ENCODE measurements at places on chromosomes 2 and 18.

DNA sequence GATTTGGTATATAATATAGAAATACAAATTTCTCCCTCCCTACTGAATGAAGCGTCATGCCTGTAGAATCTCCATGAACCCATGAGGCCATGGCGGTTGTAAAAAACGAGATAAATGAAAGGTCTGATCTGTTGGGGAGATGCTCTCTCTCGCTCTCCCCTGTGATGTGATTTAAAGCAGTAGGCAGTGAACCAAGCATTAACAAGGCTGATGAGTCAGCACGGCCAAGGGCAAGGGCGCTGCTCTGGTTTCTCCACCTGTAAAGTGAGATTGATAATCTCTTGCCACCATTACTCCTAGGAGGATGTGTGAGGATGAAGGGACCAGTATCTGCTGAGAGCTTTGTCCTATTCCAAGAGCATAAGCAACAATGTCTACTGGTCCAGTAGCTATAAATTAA, 553.3 kb downstream of the CMPK2 start:
- no peak for DNase-seq

DNA sequence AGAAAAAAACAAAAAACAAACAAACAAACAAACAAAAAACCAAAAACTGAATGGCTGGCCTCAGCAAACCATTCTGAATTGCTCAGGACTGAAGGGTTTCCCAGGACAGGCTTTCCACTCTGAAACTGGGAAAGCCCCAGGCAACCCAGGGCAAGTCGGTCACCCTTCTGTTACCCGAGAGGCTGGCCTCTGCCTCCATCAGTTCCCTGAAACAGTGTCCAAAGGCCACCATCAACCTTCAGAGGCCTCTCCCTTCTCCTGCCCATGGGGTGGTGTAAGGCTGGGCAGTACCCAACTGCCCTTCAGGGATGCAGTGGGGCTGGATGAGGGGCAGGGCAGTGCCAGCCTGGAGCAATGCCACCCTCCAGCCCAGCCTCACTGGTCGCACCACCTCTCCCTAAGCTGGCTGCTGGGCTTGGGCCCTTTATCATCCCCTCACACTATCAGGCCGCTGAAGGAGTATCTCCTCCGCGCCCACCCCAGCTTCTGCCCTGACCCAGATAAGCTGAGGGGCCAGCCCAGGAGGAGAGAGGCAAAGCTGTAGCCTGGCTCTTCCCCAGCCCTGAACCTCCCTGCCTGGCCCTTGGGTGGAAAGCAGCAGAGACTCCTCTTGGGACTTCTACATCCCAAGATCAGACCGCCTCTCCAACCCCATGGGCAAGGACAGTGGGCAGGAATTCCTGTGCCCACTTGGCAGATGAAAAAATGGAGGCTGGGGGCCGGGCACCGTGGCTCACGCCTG, 35.9 kb downstream of the ZFP36L2 start:
- DNase-seq: no peak

- no peak for DNase-seq
Measured at GRCh38 chr2:108324531-108325255, 36.0 kb downstream of the SULT1C2 start.

DNA sequence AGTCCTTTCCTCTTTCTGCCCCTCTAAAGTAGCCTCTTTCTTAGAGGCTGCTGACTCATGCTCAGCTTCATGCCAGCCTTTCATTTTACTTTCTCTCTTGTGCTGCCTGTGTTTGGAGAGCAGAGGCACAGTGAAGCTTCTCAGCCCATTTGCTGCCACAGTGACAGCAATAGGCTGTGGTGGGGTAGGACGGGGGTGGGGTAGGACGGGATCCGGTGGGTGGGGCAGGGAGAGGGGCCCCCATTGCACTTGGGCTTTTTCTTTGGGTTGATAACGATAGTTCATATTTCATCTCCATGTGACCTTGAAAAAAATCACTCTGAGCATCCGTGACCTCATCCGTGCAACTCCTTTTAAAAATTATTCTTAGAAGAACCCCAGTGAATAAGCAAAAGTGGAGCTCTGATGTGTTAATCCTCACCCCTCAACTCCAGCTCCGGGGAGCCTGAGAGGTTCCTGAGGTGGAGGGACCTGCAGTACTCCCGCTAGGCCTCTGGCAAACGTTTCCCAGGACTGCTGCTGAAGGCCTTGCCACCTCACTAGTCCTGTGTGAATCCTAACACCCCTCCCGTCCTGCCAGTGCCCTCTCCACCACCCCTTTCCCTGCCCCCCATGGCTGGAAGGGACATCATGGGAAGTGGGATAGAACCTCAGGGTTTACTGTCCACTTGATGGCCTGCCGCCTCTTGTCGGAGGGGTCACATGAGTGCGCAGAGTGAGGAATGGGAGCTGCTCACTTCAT, 70.8 kb downstream of the INPP4A start:
- no peak for DNase-seq

GRCh38 chr2:231554748-231555545, 24.7 kb upstream of the NMUR1 start:
- DNase-seq: no peak

GRCh38 chr18:79684283-79684631, 4.7 kb downstream of the CTDP1 start:
- no peak for DNase-seq

- no peak for DNase-seq
Measured at GRCh38 chr2:232235716-232236115, 142.8 kb upstream of the ALPP start.

DNA sequence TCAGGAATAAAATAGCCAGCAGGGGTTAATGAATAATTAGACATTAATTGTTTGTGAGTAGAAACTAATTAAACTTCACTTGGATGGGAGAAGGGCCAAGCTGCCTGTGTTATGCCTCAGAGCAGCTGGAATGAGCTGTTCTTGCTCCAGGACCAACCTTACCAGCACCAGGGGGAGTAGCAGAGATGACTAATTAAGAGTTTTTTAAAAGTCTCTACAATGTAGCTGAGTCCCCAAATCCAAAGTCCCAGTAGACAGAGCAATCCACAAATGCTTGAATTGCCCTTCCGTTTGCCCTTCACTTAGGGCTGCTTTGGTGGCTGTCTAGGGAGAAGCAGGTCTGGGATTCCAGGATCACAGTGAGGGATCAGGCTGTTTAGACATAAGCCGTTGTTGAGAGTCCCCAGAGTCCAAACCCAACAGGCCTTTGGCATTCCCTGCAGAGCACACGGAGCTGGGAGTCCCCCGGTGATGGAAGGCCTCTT, 59.4 kb downstream of the RHOB start:
- no peak for DNase-seq

- DNase-seq: peak; percentile 20
Measured at GRCh38 chr2:230885463-230886130, 20.9 kb downstream of the ITM2C start.

- no peak for DNase-seq
Measured at GRCh38 chr2:60498127-60498815, 55.2 kb downstream of the BCL11A start.
